ENCODE measurements at places on chromosomes 1 and 21.

DNA sequence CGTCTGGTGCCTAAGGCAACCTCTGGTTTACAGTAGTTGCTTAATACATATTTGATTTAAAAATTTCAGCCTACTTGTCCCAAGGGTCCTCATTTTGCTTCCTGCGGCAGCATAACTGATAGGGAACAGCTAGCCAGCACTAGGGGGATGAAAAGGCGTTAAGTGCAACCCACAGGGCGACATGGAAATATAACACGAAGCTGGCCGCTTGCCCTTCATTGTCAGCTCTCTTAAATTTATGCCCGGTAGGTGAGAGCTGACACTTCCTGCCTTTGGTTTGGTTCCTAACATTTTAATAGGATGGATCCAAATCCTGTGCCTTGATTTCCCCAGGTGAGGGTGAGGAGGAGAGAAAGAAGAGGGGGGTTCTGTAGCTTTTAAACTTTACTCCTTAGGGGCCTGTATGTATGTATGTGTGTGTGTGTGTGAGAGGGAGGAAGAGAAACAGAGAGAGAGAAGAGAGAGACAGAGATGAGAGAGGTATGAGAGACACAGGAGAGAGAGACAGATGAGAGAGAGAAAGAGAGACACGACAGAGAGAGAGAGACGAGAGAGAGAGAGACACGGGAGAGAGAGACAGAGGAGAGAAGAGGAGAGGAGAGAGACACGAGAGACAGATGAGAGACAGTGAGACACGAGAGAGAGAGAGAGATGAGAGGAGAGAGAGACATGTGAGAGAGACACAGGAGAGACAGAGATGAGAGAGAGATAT is 938 bp upstream of the ACTN2 start:
- DNase-seq: no peak

- DNase-seq: no peak
These were observed 35.8 kb downstream of the SSBP3 start for GRCh38 chr1:54370287-54370989.

DNA sequence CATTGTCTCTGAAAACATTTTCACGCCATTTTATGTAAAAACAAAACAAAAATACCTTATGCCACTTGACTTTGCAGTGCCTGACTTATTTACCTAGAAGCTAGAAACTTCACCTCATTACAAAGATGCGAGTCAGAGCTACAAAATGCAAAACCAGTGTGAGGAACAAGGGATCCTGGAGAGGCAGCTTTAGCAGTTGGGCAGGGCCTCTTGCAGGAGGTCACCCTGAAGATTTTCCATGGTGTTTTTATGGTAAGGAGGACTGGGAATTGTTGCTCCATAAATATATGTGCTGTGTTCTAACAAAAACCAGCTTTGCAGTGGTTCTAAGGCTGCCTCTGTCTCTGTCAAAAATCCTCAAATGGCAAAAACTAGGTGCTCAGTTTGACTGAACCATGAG is 36.4 kb upstream of the TARBP1 start:
- no peak for DNase-seq

- no peak for DNase-seq
These were observed 390.1 kb downstream of the PRDM2 start for GRCh38 chr1:14090062-14090461.

- DNase-seq: no peak
These were observed 5.8 kb downstream of the HAO2 start for GRCh38 chr1:119374208-119374874.

DNA sequence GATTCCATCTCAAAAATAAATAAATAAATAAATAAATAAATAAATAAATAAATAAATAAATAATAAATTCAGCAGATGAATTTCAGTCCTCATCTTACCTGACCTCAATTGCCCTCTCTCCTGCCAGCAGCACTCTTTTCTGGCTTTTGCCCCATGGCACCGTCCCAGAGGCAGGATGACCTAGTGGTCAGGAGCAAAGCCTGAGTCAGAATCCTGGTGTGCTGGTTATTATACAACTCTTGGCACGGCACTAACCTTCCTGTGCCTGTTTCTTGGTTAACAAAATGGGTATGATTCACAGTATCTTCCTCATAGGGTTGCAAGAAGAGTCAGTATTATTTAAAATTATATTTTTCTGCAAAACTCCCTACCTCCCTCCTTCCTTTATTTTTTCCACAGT is 43.0 kb downstream of the NKAIN1 start:
- DNase-seq: no peak

DNA sequence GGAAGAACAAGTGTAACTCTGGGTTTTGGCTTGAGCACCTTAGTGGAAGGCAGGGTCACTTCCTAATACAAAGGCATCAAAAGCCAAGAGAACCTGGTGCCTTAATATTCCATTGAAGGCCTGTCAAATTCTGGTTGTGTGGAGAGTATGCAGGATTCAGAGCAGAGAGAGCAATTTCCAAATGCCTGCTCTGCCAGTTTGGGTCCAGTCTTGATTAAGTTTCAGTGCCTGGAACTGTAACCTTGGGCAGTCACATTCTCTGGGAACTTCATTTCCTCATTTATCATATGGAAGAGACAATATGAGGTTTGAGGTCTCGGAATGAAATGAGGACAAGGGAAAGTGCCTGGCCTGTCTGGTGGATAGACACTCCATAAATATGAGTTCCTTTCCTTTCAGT is 198.0 kb upstream of the C8B start:
- DNase-seq: no peak

GRCh38 chr21:18369115-18369514 is 34.5 kb downstream of the TMPRSS15 start:
- no peak for DNase-seq

DNA sequence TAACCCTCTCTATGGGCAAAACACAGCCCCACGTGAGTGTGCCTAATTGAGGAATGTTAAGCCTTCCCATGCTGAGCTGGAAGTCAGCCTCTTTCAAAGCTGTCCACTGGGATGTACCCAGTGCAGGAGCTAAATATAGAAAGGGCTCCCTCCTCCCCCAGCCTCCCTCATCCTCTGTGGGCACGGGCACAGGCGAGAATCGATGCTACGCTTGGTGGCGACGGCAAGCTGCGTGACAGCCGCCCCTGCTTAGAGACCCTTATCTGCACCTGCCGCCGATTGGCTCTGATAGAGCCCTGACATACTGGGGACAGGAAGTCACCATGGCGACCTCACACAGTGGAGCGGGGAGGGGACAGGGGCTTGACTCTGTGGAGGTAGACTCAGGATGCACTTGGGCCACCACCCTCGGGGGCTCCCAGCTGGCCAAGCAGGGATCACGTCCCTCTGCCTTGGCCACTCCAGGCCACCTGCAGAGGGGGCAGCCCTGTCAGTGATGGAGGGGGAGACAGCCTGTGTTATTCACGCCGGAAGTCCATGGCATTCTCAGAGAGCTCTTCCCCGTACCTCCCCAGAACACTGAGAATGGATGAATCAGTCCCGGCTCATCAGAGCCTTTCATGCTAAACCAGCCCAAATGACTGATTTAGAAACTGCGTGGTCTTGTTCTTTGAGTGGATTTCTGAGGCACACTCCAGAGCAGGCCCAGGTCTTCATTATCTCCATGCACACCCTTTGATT is 84.8 kb downstream of the KCND3 start:
- no peak for DNase-seq

DNA sequence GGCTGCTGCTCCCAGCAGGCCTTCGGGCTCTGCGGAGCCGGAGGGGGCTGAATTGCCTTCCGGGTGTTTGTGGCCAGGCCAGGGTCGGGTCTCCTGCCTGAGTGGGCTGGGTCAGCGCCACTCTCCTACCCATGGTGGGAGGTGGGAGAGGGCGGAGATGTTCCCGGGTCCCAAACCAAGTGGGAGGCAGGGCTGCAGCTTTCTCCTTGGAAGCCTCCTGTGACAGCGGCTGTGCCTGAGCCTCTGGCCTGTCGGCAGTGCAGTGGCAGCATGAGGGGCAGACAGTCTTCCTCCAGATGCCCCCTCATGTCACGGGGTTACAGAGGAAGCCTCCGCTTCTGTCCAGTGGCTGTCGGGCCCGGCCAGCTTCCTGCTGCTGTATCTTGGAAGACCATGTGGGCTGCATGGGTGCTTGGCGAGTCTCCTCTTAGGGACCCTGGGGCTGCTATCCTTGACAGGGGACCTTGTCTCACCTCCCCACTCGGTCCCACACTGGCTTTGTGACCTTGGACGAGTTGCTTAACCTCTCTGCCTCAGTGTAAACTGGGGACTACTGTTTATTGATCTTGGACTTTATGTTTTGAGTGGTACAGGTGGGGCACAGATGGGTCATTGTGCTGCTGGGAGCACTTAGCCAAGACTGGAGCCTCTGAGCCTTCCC is 4.3 kb downstream of the SKI start:
- DNase-seq: no peak

DNA sequence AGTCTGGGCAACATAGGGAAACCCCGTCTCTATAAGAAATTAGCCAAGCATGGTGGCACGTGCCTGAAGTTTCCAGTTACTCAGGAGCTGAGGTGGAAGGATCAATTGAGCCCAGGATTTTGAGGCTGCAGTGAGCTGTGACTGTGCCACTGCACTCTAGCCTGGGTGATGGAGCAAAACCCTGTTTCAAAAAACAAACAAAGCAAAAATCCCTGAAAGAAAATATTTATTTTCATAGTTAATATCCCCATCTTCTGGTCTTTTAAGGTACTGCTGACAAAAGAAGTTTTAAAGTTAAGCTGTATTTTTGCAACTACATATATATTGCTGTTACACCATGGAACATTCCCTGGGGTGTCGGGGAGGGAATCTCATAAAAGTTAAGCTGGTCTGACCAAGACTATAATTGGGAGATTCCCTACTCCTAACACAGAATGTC is 26.0 kb downstream of the VAMP4 start:
- no peak for DNase-seq

DNA sequence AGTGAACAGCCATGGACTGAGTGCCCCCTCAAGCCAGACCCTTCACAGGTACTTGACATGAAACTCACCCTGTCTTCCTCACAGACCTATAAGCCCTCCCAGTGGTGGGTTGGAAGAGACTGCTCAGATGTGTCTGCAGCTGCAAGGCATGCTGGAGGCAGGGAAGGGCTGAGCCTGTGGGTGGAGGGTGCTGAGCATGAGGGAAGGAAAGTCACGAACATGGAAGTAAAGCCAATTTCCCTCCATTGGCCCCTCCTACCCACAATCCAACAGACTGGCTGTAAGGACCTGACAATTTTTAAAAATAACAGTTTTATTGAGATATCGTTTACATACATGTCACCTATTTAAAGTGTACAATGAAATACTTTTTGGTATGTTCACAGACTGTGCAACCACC is 44.1 kb downstream of the RCSD1 start:
- no peak for DNase-seq

DNA sequence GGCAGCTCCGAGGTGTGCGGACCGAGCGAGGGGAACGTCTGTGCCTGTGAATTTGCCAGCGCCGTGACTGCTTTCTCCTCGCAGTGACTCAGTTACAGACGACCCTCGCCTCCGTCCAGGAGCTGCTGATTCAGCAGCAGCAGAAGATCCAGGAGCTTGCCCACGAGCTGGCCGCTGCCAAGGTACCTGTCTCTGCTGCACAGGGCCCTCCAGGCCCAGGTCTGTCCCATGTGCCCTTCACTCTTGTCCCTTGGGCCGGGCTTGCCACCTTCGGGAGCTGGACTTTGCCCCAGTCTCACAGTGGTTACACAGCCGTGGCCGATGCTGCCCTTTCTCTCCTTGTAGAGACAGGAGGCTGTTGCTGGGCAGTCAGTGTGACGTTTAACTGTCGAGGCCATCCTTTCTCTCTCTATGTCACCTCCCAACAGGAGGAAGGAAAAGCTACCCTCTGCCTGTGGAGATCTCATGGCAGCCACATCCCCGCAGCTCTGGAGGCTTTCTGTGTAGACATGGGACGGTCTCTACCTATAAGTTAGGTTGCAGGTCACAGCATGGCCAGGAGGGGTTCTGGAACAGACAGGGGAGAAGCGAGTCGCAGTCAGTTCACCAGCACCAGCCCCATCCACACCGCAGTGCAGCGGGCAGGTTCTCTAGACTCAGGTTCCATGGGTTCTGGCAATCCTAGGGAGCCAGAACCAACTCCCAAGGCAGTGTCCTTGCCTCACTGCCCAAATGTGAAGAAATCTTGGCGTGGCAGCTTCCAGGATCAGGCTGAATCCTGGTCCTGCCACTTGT is 149.7 kb downstream of the PEX14 start:
- no peak for DNase-seq

DNA sequence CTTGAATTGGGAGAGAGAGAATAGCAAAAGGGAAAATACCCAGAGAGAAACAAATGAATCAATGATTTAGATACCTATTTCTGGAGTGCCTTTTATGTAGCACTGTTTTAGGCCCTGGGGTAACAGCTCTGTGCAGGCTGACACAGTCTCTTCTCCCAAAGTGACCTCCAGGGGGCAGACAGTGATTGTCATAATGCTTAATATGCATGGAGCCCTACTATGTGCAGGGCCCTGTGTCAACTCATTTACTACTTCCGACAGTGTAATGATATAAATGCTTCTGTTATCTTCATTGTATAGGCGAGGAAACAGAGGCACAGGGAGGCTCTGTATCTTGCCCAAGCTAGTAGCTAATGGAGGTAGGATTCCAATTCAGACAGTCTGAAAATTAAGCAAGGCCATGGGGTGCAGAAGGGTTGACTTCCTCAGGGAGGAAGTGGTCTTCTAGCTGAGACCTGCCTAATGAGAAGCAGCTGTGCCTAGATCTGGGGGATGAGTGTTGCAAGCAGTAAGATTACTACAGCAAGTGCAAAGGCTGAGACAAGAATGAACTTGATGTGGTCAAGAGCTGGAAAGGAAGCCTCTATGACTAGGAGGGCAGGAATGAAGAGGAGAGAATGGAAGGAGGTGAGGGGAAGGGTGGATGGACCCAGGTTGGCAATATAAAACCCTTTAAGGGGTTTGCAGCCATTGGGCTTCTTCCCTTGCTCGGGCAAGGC is 16.2 kb upstream of the SERINC2 start:
- no peak for DNase-seq

GRCh38 chr1:205054013-205054412 is 11.0 kb downstream of the CNTN2 start:
- no peak for DNase-seq

GRCh38 chr1:151568626-151569088 is 28.5 kb downstream of the TUFT1 start:
- DNase-seq: no peak

- DNase-seq: no peak
These were observed 739 bp upstream of the NUP133 start for GRCh38 chr1:229508823-229509337.

DNA sequence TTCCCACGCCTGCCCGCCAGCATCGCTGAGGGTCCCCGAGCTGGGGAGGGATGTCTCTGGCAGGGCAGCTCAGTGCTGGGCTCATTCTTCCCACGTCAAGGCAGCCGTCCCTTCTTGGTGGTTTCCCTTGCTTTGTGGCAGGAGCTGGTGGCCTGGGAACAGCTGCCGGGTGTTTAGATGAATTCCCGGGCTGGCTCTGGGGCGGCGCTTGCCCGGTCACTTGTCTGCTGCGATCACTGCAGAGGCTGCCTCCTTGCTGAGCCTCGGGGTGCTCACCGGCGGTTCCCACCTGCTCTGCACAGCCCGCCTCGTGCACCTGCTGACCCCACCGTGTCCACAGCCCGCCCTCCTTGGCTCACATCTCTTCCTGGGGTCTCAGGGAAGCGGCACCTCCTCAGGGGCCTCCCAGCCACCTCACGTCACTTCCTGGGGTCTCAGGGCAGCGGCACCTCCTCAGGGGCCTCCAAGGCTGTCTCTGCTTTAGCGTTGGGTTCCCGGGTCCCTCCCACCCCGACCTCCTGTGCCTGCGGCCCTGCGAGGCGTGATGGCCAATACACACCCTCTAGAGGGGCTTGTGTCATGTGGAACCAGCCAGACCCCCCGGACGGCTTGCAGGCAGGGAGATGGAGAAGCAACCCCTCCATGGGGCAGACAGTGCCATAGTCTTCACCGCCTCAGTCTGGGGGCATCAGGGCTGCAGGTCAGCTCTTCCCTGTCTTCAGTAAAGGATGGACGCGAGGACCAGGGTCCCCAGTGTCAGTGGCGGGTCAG is 13.5 kb downstream of the COL18A1 start:
- DNase-seq: no peak
